A549 treated with DMSO at 1 μM for 4 hours (cell line): ENCODE measurements at places on chromosomes 11 and 22. TPM values are rescaled to one million over a fixed set of nuclear protein-coding genes. Genes with fewer than 3 reads are reported as not detected.

CPSF7 gene
- total RNA-seq, result 73.7 to 78.3 TPM (median 75.8 TPM) in 5 replicates

SLCO2B1 gene
- 3.2 to 6.3 TPM (median 4.2 TPM) in 5 replicates for total RNA-seq

PHOX2A gene
- total RNA-seq, result not detected in 5 replicates

MS4A6E gene
- not detected in 5 replicates for total RNA-seq

SORL1 gene
- total RNA-seq, result 1.5 to 2.1 TPM (median 2.0 TPM) in 5 replicates

C22orf42 gene
- not detected in 5 replicates for total RNA-seq

INPP5J gene
- 0.55 to 0.80 TPM (median 0.68 TPM) in 5 replicates for total RNA-seq

UBE4A gene
- total RNA-seq, result 10.4 to 12.7 TPM (median 12.0 TPM) in 5 replicates

PRSS23 gene
- 450 to 608 TPM (median 543 TPM) in 5 replicates for total RNA-seq

ARHGAP32 gene
- total RNA-seq, result 2.9 to 6.0 TPM (median 4.8 TPM) in 5 replicates

TSGA10IP gene
- total RNA-seq, result not detected in 5 replicates

MS4A6A gene
- total RNA-seq, result not detected in 5 replicates

SCGB1D4 gene
- total RNA-seq, result not detected in 5 replicates

ANKRD13D gene
- 21.2 to 28.1 TPM (median 25.4 TPM) in 5 replicates for total RNA-seq

TBX1 gene
- 2.9 to 4.9 TPM (median 3.4 TPM) in 5 replicates for total RNA-seq

PLEKHB1 gene
- total RNA-seq, result 0.54 to 1.0 TPM (median 0.73 TPM) in 5 replicates

SLC22A9 gene
- not detected in 5 replicates for total RNA-seq

CRACR2B gene
- total RNA-seq, result 3.1 to 4.7 TPM (median 3.6 TPM) in 5 replicates

KRTAP5-11 gene
- not detected in 5 replicates for total RNA-seq

KRTAP5-7 gene
- total RNA-seq, result not detected in 5 replicates

ALDH3B2 gene
- total RNA-seq, result not detected in 5 replicates

KLHL35 gene
- total RNA-seq, result 0.57 to 1.4 TPM (median 1.2 TPM) in 5 replicates

DCDC1 gene
- total RNA-seq, result 0.31 to 0.71 TPM (median 0.49 TPM) in 5 replicates
